Fibroblast of skin of left biceps (primary cell): ENCODE measurements at places on chromosomes 6 and 20.

DNA sequence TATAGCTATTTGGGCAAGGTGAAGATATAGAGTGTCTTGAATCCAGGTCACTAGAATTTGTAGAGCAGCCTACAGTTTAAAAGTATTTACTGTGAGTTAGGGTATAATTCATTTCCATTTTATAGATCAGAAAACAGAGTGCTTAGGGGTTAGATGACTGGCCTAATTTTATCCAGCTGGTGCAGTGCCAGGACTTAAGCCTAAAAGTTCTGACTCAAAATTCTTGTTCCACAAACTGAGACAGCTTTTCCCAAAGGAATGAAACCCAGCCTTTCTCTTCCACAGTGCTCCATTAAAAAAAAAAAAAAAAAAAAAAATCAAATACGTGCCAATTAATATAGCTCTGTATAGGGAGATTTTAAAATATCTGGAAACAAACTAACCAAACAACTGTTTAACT is 441.0 kb upstream of the MARCKS start:
- no peak for DNase-seq

DNA sequence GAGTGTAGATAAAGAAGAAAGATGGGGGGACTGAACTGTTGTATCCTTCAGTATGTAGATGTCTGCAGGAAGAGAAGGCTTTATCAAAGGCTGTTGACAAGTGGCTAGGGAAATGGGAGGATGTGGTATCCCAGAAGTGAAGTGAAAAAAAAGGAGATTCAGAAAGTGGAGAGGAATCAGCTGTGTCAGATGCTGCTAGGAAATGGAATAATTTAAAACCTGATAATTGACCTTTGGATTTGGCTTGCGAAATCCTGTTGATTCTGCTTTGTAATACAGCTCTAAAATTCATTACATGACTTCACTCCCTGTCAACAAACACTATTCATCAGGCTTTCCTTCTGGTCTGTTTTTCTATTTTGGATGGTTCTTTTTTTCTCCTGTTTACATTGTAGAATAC is 41.7 kb downstream of the PHF3 start:
- peak; percentile 10 for DNase-seq

DNA sequence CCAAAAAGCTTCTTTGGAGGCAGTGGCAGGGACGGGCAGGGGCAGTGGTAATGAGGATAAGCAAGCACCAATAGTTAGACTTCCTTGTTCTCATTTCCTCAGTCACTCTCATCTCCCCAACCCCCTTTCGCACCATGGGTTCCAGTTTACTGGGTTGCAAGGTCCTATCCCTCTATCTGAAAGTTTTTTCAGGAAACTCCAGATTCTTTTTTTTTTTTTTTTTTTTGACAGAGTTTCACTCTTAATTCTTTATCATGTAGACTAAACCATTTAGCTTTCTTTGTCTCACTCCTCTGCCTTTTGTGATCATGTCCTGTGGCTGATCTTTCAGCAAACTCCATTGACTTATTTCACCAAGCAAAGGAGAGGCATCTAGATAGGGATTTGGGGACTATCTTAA is 51.4 kb upstream of the GMDS start:
- no peak for DNase-seq

DNA sequence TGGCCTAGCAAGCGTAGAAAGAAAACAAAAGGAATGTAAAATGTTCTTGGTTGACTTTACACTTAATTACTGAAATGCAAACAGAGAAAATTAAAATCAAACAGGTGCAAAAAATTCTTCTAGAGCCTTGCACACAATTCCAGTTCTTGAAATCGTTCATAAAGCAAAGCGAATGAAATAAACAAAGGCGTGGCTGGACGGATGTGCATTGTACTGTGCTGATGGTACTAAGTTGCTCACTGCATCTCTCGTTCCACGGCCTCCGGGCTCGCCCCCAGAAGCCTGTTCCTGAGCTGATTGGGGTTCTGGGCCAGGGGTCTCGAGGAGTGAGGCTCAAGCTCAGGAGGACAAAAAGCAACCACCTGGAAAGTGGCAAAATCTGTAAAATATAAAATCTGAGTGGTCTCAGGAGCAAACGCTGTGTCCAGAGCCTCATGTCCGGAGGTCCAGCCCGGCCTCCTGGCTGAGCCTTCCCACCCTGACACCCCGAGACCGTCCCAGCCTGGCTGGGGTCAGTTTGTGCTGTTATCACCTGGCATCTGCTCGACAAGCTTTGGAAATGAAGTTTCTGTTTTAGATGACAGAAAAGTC is 71.3 kb downstream of the TTLL2 start:
- DNase-seq, result no peak

DNA sequence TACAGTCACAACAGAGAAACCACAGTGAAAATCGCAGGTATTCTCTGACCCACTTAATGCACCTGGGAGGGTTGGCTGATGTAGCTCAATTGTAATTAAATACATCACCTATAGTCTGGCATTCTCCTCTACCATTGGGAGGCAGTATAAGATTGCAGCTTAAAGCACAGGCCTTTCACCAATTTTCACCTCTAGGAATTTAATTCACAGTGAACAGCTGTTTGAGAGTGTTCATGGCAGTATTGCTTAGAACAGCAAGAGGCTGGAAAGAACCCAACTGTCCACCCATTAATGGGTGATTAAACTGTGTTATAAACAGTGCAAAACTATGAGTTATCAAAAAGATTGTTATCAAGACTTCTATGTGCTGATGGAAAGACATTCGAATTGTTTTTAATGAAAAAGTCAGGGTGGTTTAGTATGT is 2.0 kb downstream of the EDEM2 start:
- peak; percentile 12 for DNase-seq

GRCh38 chr6:5411414-5411813 is 150.1 kb downstream of the FARS2 start:
- no peak for DNase-seq

- no peak for DNase-seq
These were observed 44.9 kb upstream of the KCNG1 start for GRCh38 chr20:51067792-51068191.

GRCh38 chr20:33211817-33212424 is 5.2 kb upstream of the BPIFA3 start:
- no peak for DNase-seq

GRCh38 chr20:46767127-46767761 is 57.8 kb downstream of the SLC2A10 start:
- no peak for DNase-seq

DNA sequence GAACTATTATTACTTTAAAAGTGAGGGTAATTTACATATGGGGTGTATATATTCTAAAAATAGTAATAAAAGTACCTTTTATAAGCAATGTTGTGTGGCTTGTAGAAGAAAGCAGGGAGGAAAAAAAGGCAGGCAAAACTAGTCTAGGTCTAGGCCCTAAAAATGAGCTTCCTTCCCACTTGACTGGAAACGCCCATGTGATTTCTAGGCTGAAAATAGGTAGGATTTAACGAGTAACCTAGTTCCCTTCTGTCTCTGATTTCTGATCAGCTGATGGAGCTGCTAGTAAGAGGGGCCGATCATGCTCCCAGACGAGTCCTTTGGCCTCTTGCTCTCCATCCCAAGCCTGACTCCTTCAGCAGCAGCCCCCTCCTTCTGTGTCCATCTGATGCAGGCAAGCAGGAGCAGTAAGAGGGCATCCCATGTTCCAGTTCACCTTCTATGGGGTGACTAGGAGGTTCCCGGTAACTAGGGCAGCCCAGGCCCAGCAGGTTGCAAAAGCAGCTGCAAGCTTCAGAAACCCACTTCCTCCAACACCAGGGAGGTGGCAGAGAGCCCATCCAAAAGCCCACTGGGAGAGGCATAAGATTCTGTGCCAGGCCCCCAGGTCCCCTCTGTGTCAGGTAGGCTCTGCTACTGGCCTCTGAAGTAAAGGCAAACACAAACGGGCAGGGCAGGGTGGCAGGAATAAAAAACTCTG is 24.4 kb downstream of the TBC1D20 start:
- DNase-seq, result no peak

- no peak for DNase-seq
These were observed 6.8 kb upstream of the MRPS10 start for GRCh38 chr6:42224222-42225028.

DNA sequence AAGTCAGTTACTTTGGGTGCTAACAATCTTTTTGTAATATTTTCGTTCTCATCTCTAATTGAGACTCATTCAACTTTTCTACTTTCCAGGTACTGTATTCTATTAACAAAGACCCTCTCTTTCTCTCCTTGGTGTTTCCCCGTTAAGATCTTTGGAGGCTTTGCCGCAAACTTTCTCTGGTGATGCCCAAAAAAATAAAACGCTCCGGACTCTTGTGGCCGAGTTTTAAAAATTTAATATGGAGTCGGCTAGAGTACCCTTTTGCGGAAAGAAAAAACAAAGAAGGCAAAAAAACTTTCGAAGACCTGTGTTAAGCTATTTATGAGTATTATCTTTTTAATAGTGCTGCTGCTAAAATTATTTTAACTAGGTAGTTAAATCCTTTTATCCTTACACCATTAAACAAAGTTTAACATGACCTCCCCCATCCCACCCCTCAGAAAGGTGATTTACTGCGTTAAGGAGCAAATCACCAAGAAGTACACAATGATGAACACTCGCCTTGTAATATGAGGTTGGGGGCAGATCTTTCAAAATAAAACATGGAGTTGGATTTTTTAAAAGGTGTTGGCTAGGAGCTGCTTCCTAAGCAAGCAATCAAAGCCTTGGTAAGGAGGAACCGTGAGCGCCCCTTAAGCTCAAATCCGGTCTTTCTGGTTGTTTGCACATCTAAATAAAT is 10.0 kb downstream of the SIM1 start:
- no peak for DNase-seq

- DNase-seq, result no peak
These were observed 136.7 kb downstream of the AIG1 start for GRCh38 chr6:143197377-143197776.

DNA sequence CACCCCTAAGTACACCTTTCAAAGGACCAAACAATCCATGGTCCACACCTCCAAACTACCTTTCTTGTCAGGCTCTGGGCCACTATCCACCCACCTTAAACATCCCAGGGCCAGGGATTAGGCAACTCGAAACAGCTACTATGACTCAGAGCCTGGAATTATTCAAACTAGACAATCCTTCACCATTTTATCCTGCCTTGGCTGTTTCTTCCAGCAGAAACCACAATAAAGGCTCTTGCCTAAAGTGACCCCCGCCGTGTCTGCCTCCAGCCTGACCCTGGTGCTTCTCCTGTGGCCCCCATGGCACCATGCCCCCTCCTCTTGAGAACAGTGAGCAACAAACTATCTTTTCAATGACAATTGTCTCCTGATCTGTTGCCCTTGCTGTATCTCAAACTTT is 195.5 kb downstream of the EPM2A start:
- DNase-seq, result no peak

- DNase-seq, result no peak
These were observed 26.6 kb upstream of the ELMO2 start for GRCh38 chr20:46433051-46433450.

GRCh38 chr6:40308533-40309306 is 278.4 kb downstream of the LRFN2 start:
- DNase-seq, result peak; percentile 6

DNA sequence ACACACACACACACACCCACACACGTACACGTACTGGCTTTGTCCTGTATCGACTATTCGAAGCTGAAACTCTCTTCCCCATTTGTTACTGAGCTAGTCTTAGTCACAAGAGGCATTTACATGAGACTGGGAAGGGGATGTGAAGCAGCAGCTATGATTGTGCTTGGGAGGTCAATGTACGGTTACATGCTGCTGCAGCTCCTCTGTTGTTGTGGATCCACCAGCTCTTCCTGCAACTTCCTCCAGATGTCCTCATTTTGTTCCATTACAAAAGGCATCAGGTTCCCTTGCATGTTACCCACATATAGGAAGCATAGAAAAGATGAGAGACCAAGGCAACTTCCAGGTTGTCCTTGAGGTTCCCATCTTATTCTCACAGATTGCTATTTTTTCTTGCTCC is 612.4 kb upstream of the IMPG1 start:
- no peak for DNase-seq

- DNase-seq, result no peak
These were observed 459.1 kb upstream of the CITED2 start for GRCh38 chr6:139833592-139833991.
